ENCODE measurements at places on chromosomes 16 and 17.

DNA sequence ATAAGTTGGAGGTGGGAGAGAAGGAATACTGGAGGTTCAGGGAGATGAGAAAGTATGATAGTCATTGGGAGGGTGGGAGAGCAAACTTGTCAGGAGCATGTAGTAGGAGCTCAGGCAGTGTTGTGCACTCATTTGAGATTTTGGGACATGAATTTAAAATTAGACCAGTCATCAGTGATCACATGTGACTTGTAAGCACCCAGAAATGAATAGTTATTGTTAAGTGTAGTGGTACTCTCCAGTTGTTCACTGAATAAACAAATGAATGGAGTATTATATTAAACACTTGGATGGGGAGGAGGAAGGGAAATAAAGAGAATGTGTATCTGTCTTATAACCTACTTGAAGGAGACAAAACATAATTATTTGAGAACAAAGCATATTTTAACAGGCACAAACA is 2.2 kb upstream of the PSME3 start:
- DNase-seq, result no peak

DNA sequence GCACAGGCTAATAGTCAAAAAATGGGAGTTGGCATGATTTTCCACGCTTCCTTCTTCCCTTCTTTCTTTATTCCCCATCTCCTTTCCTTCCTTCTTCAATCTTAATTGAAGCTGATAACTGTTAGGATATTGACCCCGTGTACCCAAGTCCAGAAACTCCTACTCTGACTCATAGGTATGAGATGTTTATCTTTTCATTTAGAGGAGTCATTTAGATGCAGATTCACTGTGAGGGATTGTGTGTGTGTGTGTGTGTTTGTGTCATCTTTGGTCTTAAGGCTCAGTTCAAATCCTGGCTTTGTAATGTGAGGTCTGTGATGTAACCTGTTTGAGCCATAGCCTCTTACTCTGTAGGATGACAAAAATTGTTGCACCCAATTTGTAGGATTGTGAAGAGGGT is 332.0 kb upstream of the MAF start:
- DNase-seq, result no peak

GRCh38 chr17:50102164-50102991 is 7.2 kb downstream of the PDK2 start:
- no peak for DNase-seq

DNA sequence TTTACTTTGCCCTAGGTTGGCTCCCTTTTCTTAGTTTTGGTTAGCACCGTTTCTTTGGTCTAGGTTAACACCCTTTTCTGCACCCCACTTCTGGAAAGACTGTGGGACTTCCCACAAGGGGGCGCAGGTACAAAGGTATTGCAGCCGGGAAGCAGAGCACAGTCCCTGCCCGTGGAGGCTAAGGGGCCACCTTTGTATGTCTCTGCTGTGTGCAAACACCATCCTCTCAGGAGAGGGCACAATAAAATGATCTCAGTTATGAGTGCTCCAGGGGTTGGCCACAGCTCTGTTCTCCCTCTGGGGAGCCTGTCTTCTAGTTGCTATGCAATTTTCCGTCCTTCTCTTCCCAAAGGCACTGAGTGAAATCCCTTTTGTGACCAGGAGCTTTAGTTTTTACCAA is 28.4 kb upstream of the TMC5 start:
- peak; percentile 86 for DNase-seq
